Sigmoid colon (tissue), 7 donors: ENCODE measurements at places on chromosomes 4 and X. TPM values are rescaled to one million over a fixed set of nuclear protein-coding genes. Genes with fewer than 3 reads are reported as not detected.

RBM47 gene
- 69.7 TPM for polyA plus RNA-seq

CT55 gene
- not detected for polyA plus RNA-seq

KIF4A gene
- polyA plus RNA-seq, result 0.60 TPM

NLRP2B gene
- not detected for polyA plus RNA-seq

GPR173 gene
- polyA plus RNA-seq, result 0.23 TPM

FDCSP gene
- polyA plus RNA-seq, result not detected

- DNase-seq, result no peak
These were observed 257.5 kb upstream of the IRS4 start for GRCh38 chrX:108993909-108994308.

- no peak for DNase-seq
These were observed 20.2 kb downstream of the OFD1 start for GRCh38 chrX:13754765-13755164.

DNA sequence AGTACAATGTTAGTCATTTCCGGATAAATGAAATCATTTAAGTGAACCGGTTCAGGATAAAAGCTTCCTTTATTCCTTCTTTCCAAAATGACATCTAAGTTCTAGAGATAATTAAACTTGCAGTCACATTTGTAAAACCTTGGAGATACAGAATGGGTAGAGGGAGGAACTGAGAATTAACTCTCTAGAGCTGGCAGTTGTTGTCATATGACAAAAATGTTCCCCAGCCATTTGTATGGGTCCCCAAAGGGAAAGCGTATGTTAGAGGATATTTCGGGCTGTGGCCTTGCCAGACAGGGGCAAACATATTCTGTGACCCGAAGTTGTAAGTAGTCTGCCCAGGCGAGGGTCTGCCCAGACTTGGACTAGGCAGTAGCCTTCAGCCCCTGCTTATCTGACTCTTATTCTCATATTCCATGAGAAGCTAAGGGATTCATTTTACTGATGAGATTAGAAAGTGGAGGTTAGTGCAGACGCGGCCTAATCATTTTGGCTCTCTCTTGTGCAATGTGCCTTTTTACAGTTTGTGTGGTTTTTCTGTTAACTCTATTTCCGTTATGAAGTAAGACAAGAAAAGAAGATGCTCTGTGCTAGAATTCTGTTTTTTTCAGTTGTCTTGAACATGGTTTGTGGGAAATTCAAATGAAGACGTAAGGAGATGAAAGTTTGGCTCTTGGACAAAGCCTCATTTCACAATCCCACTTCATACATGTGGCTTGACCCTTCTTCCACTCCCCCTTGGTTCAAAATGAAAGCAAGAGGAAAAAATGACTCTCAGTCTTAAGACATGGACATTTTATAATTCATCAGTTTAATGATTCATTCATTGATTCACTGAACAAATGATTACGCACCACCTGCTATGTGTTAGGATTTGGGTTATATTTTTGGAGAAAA lies 2394.2 kb upstream of the AGA start:
- no peak for DNase-seq

- DNase-seq, result no peak
These were observed 16.0 kb upstream of the RBMXL3 start for GRCh38 chrX:115173181-115173580.

GRCh38 chrX:16578218-16578617 lies 71.7 kb upstream of the S100G start:
- DNase-seq, result no peak

DNA sequence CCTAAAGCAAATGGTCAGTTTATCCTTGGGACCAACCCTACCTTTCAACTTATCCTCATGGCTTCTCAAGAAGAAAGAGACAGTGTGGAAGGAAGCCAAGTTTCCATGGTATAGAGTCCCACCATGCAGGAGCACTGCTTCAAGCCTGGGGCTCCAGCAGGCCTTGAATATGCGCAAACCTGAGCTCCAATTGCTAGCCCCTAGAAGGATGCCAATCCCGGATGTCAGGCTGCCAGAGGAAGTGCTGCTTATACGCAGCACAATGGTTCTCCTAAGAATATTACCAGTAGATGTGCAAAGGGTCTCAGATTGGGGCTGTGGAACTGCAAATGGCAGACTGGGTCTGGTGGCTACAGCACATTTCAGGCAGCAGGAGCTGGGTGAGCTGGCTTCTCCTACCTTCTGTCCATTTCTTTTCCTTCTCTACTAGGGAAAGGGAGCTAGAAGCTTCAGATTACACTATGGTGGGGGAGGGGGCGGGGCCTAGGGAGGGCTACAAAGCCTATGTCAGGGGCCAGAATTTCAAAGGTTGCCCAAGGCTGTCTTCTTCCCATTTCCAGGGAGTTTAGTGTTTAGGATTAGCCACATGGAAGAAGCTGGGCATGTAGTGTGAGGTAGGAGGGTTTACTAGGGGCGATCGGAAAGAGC lies 40.7 kb upstream of the CITED1 start:
- DNase-seq, result no peak

DNA sequence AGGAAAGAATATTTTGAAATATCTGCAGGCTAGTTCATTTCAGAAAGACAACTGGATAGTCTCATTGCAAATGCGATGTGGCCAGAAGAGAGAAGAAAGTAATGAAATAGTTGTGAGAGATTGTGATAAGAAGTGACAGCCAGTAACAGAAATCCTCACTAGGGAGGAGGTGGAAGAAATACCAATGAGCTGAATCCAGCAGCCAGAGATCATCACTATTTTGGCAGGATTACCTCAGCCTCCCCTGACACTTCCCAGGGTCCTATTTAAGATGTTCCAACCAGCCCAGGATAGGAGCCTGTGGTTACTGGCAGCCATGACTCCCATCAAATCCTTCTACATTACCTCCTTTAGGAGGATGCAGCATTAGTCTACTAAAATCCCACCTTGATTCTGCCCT lies 76.7 kb upstream of the ARHGAP24 start:
- DNase-seq, result no peak

- no peak for DNase-seq
These were observed 51.5 kb downstream of the SPATA18 start for GRCh38 chr4:52102587-52102986.

GRCh38 chrX:99001286-99001685 lies 1408.8 kb downstream of the PCDH19 start:
- no peak for DNase-seq

- DNase-seq, result peak; percentile 65
These were observed 880 bp downstream of the UNC5C start for GRCh38 chr4:95547715-95548471.
